ENCODE measurements at places on chromosomes 12 and 14.
A peak's percentile ranks its signal among the peaks of the same experiment; 100 is the strongest.

- no peak for DNase-seq
Measured at GRCh38 chr12:52969166-52969795, 20.4 kb downstream of the KRT18 start.

DNA sequence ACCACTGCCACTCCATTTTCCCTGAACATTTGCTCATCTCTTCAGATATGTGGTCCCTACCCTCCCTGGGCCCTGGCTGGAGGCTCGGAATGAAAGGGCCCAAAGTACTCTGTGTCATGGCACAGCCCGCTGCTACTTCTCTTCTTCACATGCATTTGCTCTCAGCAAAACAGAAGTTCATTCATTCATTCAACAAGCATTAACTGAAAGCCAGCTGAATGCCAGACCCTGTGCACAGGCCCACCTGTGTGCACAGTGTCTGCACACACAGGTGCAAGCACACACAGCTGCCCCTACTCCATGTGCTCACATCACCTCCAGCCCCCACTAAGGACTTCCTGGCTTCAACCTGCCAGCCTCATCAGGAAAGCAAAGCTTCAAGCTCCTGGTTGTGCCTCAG, 7.8 kb downstream of the WNT1 start:
- DNase-seq = no peak

DNA sequence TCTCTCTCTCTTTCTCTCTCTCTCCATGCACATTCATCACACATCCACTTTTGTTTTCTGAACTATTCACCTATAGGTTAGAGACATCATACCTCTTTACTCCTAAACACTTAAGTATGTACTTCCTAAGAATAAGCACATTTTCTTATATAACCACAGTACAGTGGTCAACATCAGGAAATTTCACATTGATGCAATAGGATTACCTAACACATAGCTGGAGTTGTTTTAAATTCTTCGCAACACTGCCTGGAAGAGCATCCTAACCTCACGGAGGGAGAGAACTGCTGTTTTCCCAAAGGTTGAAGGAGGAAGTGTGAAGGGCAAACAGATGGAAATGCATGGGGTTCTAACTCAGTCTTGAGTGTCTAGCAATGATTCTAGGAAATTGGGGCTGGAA, 159.2 kb downstream of the SYT1 start:
- DNase-seq = no peak

DNA sequence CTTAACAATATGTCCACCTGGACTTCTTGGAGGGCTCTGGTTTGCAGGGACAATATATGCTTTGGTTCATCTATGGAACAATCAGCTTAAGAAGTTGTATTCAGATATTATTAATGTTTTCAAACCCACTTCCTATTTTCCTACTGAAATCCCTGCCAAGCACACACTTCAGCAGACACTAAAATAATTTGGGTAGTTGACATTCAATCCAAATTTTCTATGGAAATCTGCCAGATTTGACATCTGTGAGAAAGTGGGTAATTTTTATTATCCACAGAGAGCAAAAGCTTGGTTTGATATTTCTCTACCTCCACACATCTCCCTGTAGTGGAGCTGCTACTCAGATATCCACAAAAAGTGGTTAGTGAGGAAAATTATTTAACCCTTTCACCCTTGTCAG, 378.8 kb upstream of the SOX5 start:
- DNase-seq = no peak

DNA sequence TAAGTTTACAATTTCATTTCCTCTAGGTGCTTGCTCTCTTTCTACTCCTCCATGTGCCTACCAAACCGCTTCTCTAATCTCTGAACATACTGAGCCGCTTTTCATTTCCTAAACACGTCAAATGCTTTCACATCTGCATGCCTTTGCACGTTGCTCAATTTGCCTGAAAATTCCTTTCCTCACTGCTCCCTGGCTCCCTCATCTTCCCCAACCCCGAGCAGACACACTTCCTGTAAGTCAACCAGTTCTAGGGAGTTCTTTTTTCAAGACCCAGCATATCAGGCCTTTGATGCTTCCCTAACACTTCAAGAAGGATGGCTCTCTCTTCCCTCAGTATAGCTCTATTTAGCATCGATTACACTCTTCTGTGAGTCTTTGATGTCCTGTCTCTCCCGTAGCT, 50.3 kb downstream of the LMO3 start:
- no peak for DNase-seq

DNA sequence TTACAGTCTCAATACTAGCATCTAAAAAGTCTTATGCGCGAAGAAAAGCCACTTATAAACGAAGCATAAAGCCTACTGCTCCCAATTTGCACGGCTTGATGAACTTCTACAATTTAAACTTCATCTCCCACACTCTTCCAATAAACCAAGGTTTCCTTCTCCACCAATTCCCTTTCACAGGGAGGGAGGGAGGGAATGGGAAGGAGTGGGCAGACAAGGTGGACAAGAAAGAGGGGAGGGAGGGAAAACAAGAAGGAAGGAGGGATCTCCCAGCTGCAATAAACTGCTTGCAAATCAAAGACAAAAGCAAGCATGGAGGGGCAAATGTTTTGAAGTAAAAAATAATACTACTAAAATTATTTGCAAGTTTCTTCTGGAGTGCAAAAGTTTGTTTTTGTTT, 64.5 kb downstream of the MED13L start:
- no peak for DNase-seq

- DNase-seq = no peak
Measured at GRCh38 chr12:112374166-112374740, 8.0 kb downstream of the HECTD4 start.

DNA sequence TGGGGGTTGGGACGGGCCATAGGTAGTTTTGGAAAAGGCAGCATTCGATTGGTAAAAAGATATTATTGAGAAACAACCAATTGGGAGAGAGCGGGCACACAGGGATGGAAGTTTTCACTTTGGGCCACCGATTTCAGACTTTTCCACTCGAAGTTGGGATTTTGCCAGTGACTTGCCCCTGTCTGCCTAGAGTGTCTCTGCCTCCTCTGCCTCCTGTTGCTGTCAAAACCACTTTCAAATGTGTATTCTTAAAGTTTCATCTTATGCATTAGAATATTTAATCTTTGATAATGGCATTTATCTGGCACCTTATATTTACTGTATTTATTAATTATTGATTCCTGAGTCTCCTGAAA, 182.3 kb downstream of the FUT8 start:
- no peak for DNase-seq

DNA sequence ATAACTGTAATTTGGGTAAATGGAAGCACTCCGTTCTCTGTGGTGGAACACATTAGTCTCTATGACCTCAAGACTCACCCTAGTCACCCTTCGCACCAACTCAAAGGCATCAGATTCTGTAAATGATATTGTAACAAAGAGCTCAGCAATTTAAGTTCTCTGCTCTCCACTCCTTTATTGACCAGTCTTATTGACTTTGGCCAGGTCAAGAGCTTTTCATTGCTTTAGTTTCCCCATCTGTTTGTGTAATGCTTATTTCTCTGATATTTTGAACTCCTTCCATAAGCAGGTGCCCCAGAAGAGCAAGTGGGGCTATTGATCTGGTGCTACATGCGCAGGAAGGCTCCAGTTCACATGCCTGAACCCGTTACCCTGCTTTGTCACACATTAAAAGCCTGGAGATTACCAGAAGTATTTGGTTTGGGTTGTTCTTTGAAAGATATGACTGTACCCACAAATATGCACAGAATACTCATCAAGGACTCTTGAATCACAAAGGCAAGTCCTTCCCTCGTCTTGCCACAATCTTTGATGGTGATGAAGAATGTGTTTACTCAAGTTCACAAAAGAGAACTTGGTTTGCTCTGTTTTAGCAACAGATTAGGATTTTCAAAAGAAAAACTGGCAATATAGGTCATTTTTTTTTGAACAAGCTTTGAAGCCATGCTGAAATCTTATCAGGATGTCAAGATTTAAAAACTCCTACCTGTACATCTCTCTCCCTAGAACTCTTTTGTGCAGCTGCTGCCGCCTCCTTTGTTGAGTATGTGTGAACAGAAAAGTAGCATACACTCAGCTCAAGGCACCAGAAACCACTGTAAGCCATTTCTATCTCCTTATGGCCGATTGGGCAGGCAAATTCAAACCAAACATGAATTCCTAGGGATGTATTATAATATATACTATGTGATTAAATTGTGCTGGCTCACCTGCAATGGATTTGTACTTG, 193.9 kb downstream of the BCAT1 start:
- DNase-seq = peak; percentile 16

DNA sequence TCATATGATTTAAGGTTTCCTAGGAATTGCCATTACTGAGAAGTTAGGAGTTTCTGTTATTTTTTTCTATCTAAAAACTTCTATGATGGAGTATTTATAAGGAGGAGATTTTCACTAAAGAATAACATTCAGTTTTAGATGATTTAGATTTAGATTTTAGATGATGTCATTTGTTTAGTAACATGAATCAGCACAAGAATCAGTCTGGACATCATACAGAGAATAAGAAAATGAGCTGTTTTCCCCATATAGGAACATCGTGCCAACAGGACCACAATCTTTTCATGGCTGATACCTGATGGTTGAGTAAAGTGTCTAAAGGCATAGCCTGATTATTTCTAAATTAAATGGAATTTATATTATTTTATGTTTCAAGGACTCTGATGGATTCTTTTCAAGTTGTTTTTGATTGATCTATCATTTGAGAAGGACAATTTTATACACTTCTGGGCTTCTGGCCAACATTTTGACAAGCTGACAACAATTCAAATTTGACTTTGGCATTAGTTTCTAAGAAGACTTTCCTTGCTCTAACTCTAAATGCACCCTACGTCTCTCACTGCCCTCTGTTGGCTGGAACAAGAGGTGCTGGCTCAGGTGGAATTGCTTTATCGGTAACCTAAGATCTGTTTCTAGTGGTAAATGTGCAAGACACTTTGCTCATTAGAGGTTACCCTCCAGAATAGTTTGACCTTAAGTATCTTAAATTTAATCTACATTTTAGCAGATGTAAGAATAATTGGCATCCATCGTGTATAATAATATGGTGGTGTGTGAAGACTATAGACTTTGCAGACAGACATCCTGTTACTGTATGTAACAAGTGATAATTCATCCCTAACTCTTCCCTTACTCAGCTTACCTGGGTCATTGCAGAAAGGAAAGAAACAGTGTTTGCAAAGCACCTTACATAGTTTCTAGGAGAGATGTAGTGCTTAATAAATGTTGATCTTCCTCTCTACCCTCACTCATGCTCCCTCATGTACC, 42.8 kb upstream of the CPSF6 start:
- DNase-seq = no peak

DNA sequence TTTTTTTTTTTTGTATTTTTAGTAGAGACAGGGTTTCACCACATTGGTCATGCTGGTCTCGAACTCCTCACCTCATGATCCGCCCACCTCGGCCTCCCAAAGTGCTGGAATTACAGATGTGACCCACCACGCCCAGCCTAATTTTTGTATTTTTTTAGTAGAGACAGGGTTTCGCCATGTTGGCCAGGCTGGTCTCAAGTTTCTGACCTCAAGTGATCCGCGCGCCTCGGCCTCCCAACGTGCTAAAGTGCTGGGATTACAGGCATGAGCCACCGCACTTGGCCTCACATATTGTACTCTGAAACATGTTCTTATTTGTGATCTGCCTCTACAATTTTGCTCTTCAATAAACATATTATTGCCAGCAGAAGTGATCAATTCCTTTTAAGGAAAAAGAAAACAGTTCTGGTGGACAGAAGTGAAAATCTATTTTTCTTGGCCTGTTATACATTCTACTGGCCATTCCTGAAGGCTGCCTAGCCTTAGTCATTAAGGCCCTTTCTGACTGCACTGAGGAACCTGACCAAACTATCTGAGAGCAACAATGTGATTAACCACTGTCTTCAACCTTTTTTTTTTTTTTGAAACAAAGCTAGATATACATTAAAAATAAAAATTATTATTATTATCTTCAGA, 36.1 kb downstream of the SNX6 start:
- no peak for DNase-seq

DNA sequence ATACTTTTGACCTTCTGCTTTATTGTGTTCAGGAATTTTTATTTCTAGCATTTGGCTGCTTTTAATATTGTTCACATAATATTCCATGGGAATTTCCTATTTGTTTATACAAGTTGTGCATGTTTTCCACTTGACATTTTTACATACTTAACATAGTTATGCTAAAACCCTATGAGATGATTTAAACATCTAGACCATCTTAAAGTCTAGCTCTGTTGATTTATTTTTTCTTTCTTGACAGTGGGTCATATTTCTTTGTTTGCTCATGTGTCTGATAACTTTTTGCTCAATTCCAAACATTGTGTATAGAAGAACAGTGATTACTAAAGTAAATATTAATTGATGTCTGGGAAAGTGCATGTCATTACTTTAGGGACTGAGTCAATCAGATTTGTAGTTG, 202.1 kb upstream of the PDZRN4 start:
- DNase-seq = no peak

DNA sequence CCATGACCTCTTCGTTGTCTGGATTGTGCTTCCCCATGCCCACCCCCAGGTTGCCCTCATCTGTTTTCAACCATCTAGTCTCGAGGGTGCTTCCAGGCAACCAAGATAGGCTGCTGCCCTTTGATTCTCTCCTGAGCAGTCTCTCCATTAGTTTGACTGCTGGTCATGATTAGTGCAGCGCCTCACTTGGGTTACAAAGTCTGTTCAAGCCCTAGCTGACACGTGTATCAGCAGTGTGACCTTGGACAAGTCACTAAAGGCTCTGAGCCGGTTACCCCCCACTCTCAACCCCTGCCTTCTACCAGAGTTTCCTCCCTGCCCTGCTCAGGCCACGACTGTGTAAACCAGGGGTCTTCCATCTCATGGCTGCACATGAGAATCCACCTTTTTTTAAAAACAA, 185.3 kb upstream of the PWP1 start:
- no peak for DNase-seq

- DNase-seq = no peak
Measured at GRCh38 chr14:56211084-56211483, 92.9 kb downstream of the PELI2 start.

- DNase-seq = no peak
Measured at GRCh38 chr14:77276295-77276935, 5.4 kb upstream of the NGB start.

DNA sequence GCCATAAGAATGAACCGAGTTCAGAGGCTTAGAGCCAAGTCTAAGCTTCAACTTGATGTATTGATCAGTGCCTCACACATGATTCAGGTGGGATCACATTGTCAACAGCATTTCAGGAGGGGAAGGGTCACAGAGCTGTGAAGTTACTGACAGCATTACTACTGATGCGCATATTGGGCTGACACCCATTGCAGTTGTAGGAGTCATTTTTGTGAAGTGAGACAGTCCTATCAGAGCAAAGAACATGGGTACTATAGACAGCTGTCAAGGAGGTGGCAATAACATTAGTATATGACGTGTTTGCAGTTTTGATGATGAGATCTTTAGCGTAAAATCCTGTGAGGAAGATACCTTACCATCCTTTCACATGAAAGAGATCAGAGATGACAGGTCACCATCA, 206.0 kb upstream of the RBM19 start:
- DNase-seq = no peak

GRCh38 chr12:46383654-46384450, 11.3 kb upstream of the SLC38A2 start:
- DNase-seq = peak; percentile 78

- no peak for DNase-seq
Measured at GRCh38 chr14:80955416-80955941, at the start of gene TSHR. Gene TSHR, plus strand, starts transcription at chr14:80955621. Its CDS starts 60 bp downstream, at chr14:80955681.

- DNase-seq = no peak
Measured at GRCh38 chr12:58176296-58176869, 235.0 kb downstream of the ATP23 start.

- no peak for DNase-seq
Measured at GRCh38 chr12:48978291-48978740, at the start of gene WNT1. Gene WNT1, plus strand, starts transcription at chr12:48978322. Its CDS starts 329 bp downstream, at chr12:48978651.
